ENCODE measurements at places on chromosomes 16 and 17.

DNA sequence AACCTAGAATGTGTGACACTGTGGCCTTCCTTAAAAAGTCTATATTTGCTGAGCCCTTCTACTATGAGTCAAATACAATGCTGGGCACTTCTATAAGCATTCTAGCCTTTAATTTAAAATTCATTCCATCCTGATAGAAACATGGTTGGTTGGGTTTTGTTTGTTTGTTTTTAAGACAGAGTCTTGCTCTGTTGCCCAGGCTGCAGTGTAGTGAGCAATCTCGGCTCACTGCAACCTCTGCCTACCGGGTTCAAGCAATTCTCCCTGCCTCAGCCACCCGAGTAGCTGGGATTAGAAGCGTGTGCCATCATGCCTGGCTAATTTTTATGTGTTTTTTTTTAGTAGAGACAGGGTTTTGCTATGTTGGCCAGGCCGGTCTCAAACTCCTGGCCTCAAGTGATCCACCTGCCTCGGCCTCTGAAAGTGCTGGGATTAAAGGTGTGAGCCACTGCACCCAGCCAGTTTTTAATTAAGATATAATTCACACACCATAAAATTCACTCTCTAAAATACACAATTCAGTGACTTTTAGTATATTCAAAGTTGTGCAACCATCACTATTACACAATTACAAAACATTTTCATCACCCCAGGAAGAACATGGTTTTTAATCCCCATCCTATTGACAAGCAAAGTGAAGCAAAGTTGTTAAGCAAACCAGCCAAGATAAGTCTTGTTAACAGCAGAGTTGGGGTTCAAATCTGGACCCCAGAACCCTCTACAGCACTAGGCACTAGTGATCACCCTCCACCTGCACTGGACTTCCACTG, 42.8 kb downstream of the CMTM4 start:
- no peak for ATAC-seq

DNA sequence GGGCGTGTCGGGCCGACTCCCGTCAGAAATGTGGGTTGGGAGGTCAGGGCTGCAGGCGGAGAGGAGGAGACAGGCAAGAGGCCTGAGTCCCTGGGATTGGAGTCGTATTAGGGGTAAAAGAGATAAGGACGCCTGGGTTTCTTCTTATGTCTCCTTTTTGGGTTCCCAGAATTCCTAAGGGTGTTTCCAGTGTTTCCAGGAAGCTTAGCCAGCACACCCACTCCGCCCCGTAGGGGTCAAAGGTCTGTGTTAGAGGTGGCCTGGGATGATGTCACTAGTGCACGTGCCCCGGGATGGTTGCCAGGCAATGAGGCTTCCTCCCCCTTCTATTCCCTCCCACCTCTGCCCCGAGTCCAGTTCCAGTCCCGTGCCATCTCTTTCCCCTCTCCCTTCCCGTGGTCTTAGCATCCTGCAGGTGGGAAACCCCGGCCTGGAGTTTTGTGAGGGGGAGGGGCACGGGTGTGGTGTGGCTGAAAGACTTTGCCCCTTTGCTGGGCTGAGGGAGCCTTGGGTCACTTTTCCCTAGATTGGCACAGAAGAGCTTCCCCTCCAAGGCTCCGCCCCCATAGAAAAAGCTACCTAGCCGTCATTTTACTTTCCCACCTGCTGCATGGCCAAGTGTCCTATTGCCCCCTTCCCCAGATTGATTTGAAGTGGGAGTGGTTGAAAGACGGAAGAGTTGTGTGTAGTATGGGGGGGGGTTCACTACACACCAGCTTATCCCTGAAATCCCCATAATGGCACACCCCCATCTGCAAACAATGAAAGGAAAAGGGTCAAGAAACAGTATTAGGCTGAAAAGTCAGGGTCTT, 2.8 kb downstream of the KDM6B start:
- peak; percentile 11 for ATAC-seq

- ATAC-seq: no peak
Measured at GRCh38 chr16:88711750-88712340, 5.5 kb downstream of the CTU2 start.

DNA sequence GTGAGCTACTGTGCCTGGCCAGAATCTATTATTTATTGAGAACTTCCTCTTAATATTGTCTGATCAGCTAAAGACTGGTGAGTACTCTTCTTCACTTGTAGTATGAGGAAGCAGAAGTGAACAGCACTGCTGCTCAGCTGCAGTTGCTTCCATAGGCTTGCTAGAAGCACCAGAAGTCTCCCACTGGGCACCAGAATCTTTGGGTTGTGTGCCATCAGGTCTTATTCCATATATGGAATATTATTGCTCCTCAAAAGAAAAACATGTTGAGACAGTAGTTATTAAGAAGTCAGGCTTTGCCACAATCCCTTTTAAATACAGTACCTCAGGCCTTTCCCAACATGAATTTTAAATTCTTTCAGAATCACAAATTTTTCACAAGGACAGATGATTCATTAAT, 17.2 kb downstream of the SNTB2 start:
- no peak for ATAC-seq

DNA sequence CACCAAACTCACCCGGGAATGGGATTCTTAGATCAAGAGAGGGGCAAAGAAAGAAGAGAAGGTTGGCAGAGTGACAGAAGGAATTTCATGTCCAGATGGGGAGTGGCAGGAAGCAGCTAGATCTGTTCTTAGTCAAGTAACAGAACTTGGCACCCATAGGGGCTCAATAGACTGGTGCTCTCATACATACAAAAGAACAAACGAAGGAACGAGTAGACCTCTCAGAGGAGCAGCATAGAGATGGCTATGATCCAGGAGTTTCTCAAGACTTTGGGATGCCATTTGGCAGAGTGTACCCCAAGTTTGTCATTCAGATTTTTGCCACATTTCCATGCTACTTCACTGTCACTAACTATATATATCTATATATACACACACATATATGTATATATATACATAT, 47.9 kb downstream of the GINS3 start:
- no peak for ATAC-seq

GRCh38 chr17:31357091-31357490, 34.4 kb upstream of the RAB11FIP4 start:
- ATAC-seq: no peak

DNA sequence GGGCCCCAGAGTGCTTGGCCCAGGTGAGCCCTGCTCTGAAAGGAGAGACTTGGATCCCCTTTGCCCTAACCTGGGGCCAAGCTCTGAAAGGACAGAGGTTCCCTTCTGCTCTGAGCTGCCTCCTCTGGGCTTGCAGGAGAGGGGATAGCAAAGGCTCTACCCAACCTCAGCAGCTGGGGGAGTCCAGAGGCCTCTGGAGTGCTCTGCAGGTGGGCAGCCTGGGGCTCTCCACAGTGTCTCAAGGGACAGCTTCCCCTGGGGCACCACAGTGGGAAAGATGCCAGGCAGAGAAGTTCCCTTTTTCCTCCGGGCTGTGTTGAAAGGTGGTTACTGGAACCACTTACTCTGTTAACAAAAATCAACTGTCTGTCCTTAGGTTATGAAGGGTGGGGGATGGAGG, 48.2 kb upstream of the MGAT5B start:
- ATAC-seq: no peak

DNA sequence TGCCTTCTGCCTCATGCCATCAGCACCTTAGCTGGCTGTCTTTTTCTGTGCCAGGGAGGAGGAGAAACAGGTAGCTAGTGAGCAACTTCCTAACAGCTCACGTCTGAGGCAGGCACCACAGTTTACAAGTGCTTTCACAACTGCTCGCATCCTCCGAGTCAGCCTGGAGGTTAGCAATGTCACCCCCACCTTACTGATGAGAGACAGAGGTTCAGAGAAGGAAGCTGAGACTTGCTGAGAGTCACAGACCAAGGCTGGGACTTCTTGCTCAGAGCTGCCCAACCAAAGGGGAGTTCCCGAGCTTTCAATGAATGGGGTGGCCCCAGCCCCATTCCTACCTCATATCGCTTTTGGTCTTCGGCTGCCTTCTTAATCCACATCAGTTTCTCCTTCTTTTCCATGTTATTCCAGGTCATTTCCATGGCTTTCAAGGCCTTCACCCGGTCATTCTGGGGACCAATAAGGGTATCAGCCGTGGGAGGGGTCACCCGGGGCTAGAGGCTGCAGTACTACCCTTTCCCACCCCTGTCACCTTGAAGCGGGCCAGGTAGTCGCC, 9.6 kb downstream of the UBTF start:
- no peak for ATAC-seq

DNA sequence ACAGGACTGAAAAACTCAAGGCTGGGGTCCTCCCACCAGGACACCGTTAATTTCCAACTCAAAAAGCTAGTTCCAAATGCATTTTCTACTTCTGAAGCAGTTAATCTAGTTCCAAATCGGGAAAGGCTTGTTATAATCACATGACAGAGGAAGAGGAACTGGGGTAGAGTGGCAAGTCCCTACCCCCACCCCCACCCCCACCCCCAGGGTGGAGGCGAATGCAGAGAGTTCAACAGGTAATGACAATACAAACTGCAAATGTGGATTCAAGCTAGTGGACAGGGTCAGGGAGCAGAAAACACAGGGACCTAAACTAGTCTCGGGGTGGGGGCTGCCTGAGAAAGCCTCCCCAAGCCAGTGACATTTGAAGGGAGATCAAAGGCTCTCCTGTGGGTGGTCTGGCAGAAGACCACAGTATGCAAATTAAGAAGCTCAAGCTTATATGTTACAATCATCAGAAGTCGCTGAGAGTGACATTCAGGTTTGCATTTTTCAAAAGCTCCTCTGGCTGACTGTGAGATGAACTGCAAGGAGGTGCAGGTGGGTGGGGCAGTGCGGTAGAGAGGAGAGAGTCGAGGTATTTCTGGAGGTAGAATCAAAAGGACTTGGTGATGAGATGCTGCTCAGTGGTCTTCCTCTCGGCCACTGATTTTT, 56.4 kb upstream of the SLC25A19 start:
- ATAC-seq: no peak

DNA sequence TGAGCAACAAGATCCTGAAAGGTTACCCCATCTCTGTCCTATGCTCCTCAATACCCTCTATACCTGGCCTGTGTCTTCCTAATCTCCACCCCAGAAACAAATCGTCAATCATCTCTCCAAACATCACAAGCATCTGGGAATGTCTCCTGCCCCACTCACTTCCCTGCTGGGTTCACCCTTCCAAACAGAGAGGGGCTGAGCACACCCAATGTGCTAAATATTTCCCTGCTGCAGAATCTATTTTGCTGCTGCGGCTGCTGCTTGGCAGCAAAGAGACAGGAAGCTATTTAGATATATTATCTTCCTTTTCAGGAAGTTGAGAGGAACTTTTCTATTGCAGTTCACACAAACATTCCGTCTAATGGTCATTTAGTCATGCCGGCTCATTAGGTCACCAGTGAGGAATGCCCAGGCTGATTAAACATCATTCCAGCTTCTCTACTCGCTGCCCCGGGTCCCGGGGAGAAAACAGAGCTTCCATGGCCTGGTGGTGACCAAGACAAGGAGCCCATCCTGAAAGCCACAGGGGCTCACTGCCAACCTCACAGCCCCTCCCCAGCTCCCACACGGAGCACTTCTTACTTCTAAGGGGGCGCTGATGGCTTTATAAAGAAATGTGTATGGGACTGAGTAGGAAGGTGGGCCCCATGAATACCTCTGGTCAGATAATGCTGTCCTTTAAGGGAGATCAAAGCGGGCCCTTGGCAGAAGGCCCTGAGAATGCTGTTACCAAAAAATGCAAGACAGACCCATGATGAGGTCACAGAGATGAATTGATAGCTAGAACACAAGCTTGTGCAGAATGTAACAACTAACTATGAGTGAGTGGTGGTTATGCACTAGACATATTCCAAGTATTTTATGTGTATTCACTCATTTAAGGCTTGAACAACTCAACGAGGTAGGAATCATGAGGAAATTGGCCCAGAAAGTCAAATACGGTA, 218.3 kb downstream of the SOX9 start:
- ATAC-seq: no peak

- peak; percentile 39 for ATAC-seq
Measured at GRCh38 chr17:20935740-20936139, 107.1 kb downstream of the USP22 start.

GRCh38 chr16:49581630-49582298, 208.2 kb downstream of the C16orf78 start:
- no peak for ATAC-seq

- ATAC-seq: no peak
Measured at GRCh38 chr17:78537217-78537860, 39.9 kb downstream of the DNAH17 start.

- ATAC-seq: no peak
Measured at GRCh38 chr17:59154292-59154720, 680 bp downstream of the SKA2 start.

GRCh38 chr17:6454495-6455320, 10.5 kb downstream of the PIMREG start:
- no peak for ATAC-seq

- no peak for ATAC-seq
Measured at GRCh38 chr16:13553453-13553985, 366.4 kb upstream of the ERCC4 start.

- ATAC-seq: no peak
Measured at GRCh38 chr17:32256701-32257019, 9.0 kb upstream of the RHBDL3 start.

DNA sequence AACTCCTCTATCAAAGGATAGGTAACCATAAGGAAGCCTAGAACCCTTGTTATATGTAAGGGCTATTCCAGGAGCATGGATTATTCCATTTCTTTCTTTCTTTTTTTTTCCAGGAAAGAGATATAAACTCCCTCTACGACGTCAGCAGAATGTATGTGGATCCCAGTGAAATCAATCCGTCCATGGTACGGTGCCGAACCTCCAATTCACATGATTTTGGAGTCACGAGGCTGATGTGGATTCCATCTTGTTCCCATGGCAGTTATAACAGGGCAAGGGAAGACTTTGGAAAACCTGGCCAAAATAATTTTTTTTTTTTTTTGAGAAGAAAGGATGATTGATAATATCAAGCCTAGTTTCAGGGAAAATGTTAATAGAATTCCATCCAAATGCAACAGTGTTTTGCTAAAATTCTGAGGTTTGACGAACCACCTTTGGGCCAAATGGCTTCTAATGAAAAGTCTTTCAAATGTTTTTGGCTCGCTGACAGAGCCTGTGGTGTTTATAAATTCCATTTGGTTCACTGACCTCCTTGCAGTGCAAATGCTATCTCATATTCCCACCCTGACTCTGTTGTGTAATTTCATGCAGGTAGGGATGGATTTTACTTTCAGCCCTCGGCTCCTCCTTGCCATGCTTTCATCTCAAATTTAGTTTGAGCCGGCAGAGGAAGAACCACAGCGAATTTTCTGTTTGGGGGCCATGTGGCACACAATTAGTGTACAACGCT, 90.0 kb downstream of the SDR42E1 start:
- peak; percentile 61 for ATAC-seq

GRCh38 chr17:73393962-73394361, 82.2 kb upstream of the CDC42EP4 start:
- no peak for ATAC-seq

DNA sequence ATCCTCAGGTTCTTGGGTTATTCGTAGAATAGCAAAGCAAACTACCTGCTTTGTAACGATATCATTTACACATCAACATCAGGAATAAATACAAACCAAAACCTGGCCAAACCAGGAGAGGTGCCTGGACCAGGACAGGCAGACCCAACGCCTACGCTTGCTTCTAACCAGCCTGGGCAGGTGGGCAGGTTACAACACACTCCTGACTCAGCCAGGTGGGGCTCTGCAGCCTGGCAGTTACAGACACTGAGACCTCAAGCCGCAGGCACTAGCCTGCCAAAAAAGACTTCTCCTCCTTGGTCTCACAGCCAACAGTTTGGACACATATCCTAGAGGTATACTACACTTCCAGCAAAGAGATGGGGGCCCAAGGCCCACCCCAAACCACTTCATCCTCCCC, 14.0 kb downstream of the ANKRD11 start:
- ATAC-seq: no peak

Measured in gastroesophageal sphincter (tissue), 4 donors.